ENCODE measurements at places on chromosomes 7 and 10.

- DNase-seq = no peak
Measured at GRCh38 chr7:66348531-66348930, 143.4 kb downstream of the TPST1 start.

- no peak for DNase-seq
Measured at GRCh38 chr7:123184271-123184670, 15.5 kb downstream of the SLC13A1 start.

- DNase-seq = no peak
Measured at GRCh38 chr7:74178632-74179031, 4.5 kb downstream of the EIF4H start.

DNA sequence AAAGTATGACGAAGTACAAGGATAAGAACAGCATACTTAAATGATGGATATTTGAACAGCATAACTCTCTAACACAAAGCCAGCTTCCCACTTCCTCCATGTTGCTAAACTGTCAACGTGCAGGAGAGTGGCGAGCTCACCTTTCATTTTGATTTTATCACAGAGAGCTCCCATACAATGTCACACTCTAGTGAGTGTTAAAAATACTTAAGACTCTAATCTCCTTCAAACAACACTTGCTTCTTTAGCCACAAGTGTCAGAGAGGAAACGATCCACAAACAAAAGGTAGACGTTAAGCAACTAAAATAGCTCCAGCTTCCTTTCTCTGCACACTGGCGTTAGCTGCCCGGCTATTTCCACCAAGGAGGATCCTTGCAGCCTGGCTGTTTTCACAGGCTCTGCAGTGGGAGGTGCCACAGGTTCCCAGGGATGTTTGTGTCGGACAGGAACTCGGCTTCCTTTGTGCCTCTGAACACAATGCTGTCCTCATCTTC is 194.6 kb downstream of the COBL start:
- DNase-seq = no peak

GRCh38 chr10:131021969-131022368 is 289.6 kb downstream of the TCERG1L start:
- no peak for DNase-seq

- DNase-seq = no peak
Measured at GRCh38 chr7:7176406-7177043, 5.8 kb upstream of the C1GALT1 start.

DNA sequence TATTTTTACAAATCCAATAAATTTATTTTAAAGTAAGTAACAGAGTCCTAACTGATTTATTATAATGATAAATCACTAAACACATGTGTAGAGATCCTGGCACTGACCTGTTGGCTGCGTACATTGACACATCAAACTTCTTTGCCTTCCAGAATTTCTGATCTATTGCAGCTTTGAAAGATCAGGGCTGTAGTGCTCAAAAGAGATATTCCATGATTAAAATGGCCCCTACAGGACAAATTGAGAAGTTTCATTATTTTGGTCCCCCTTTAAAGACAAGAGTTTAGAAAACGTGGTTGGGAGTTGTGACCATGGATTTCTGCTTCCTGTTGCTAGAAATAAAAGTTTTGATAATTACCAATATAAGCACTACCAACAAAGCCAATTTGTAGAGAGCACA is 87.7 kb upstream of the PDK4 start:
- DNase-seq = peak; percentile 60

GRCh38 chr7:139232904-139233303 is 1.9 kb downstream of the UBN2 start:
- DNase-seq = no peak

GRCh38 chr7:30644286-30644955 is 37.8 kb downstream of the CRHR2 start:
- DNase-seq = no peak

GRCh38 chr10:101564490-101564991 is 23.5 kb downstream of the POLL start:
- DNase-seq = no peak

DNA sequence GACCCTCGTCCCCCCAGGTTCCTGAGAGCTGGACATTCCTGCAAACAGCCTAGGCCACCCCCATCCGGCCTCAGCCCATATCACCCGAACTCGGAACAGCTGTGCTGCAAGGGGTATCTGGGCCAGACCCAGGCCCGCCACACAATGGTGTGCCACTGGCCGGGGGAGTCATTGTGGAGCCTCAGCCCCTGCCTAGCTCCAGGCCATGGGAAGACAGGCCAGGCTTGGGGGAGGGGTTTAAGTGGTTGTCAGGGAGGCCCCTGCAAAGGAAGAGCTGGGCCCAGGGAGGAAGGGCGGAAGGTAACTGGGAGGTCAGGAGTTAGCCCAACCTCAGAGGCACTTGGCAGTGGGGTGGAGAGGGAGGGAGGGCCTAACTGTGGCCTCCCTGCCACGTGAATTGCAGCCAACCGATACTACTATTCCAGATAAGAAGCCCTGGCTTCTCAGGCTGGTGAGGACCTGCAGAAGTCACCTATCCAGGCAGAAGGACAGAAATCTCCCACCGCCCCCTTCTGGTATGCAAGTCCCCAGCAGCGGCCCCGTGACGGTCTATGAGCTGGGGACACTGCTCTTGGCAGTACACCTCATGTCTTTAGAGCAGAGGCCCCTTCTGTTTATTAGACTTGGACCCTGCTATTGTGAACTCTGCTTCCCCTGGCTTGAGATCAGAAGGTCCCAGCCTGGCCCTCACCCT is 26.8 kb downstream of the VSIR start:
- peak; percentile 27 for DNase-seq

GRCh38 chr10:75512203-75512933 is 80.9 kb downstream of the LRMDA start:
- DNase-seq = no peak

DNA sequence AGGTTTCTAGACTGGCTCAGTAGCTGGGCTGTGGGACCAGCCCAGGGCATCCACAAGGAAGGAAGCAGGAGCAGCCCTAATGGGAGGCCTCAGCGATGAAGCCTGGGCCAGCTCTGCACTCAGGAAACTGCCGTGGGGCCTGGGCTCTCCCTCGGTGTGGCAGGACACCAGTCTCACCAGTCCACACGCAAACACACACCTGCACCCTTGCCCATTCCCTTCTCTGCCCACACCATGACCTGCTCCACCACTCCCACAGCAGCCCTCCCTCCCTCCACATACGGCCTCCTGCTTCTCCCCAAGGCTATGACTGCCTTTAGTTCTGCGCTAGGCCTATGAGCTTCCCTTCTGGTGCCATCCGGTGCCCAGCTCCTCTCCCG is 7.1 kb downstream of the FGF8 start:
- DNase-seq = no peak

DNA sequence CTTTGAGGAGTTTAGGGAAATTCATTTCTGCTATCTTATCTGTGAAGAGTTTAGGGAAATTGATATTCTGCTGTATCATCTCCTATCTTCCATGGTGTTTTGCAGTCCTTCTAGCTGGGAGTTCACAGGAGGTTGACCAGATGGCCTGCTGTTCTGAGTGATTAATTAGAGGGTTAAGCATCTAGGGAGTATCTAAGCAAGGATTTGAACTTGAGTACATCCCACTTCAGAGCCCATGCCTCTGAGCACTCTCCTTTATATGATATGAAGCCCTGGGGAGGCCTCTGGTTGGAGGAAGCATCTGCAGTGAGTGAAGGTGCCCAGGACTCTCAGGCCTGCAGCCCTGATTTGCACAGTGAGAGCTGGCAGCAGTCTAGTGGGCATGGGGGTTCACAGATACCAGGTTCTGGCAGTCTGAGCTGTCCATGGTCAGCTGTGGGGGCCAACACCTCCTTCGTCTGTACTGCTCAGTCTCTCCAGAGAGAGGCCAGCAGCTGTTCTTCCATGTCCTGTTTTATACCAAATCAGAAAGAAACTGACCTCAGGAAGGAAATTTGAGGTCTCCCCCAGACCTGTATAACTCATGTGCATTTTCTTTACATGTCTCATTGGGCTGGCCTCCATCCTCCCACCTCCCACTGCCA is 156.9 kb downstream of the PLCE1 start:
- no peak for DNase-seq

DNA sequence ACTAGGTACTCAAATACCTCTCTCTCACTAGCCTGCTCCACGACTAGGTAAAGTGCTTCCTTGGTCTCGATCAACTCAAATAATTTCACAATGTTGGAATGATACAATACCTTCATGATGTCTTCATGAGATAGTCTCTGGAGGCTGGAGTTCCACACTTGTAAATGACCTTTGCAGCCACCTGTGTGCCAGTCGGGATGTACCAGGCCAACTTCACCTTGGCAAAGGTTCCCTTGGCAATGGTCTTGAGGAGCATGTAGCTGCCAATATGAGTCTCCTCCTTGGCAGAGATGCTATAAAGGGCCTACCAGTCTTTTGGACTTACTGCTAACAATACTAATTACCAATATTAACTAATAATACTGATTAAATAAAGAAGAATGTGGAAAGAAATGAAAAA is 42.5 kb upstream of the EEPD1 start:
- no peak for DNase-seq

DNA sequence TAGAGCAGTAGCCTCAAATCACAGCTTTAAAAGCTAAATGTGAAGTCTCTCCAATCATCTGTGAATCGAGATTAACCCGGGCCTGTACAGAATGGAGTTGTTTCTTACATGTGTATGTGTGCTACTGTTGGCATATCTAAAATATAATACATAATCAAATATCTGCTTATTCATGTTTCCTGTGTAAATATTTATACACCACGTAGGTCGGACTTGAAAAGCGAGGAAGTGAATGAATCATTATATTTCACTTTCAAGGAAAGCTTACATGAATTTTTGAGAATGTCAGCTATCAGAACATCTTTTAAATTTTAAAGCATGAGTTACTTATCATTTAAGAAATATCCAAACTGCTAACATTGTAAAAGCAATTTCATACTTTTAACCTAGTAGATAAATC is 233.3 kb downstream of the SLC25A13 start:
- no peak for DNase-seq

GRCh38 chr10:101453318-101453717 is 99.4 kb downstream of the BTRC start:
- no peak for DNase-seq

- no peak for DNase-seq
Measured at GRCh38 chr10:16184096-16184597, 252.7 kb upstream of the PTER start.

DNA sequence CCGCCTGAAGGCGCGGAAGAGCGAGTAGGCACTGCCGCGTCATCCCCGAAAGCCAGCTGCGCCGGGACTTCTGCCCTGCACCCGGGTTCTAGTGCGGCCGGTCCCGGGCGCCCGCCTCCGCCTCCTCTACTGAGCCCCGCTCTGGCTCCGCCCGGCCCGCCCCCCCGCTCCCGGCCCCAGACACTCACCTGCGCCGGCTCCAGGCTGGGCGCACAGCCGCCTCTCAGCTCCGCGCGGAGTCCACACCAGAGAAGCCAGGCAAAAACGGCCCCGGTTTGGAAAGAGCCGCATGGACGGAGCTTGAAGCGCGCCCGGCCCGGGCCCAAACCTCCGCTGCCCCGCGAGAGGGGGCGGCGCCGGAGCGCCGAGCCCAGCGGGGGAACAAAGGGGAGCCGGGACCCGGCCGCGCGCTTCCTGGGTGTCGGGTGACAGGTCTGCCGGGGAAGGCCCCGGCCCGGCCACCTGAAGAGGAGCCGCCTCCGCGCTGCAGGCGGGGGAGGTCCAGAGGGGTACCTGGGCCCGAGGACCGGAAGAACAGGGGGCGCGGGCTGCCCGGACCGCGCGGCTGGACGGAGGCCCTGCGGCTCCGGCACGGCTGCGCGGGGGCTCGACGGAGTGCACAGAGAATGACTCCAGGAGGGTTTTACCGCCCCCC is 168.2 kb downstream of the NRF1 start:
- DNase-seq = peak; percentile 76

DNA sequence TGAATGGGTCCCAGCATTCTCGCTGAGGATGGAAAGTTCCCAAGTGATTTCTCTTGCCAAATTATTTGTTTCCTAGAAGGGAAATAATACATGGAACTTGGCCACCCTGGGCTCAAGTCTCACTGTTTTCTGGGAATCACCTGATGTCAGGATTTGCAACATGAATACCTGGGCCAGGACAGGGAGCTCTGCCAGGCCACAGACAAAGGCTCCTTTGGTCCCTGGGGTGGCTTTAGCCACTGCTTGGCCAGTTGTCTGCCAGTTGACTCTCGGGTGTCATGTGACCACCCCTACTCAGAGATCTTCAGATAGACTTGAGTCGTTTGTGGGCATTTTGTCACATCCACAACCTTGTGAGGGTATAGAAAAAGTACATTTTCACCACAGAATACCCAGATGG is 258.0 kb upstream of the HABP2 start:
- DNase-seq = no peak

GRCh38 chr10:30963992-30964930 is 67.4 kb downstream of the ZNF438 start:
- DNase-seq = no peak

DNA sequence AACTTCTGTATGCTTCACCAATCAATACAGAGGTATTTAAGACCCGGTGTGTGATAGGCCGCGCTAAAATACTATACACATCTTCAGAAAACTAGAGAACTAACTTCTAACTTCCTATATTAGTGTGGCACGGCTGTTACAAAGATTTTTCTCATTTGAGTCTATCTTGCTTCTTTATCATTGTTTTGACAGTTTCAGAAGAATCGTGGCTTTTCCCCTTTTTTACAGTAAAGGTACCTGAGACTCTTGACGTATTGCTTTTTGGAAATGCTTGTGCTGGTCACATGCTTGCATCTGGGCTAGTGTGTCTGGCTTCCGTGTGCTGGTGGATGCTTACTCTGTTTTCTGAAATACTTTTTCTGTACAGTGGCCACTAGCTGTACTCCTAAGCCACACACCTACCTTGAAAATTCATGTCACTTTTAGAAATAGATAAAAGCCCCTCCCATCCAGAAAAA is 12.7 kb downstream of the IKZF1 start:
- no peak for DNase-seq

DNA sequence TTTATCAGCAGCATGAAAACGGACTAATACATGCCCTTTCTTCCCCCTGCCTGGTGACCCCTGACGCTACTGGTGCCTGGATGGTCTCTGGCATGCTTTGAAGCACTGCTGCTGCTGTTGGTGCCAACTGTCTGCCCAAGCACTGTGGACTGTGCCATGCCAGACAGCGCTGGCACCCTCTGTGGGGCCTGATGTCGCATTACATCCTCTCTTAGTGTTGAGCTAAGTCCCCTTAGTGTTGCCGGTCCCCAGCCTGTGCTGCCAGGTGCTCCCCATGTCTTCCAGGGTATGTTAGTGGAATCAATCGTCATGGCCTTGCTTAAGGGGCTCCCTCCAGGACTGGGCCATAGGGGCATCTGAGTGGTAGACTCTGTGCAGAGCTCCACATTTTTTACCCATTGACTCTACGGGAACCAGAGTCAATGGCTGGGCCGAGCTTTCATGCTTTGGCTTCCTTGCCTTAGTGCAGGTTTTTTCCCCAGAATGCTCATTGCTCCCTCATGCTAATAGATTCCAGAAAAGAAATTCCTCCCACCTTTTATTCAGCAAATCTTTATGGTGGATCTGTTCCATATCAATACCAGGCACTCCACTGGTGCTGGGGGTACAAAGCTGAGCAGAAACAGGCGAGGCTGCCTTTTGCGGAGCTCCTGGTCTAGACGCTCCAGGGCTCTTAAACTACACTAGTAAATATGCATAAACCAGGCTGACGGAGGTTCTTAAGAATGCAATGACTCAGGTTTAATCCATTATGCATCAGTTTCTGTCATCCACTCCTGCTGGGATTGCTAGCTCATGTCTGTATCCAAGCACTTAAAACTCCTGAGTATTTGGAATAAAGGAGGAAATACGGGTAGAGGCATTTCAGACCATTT is 21.8 kb upstream of the MRC1 start:
- DNase-seq = no peak

GRCh38 chr10:77836299-77836820 is 90.2 kb downstream of the DLG5 start:
- DNase-seq = peak; percentile 82

GRCh38 chr10:86023336-86023735 is 343.3 kb downstream of the GRID1 start:
- no peak for DNase-seq

Measured in RPMI8226 (cell line).